HTR-8/SVneo (cell line): ENCODE measurements at places on chromosomes 4 and X.

GRCh38 chr4:156053174-156053573, 99.5 kb upstream of the CTSO start:
- no peak for DNase-seq

GRCh38 chr4:79233820-79234219, 92.0 kb downstream of the NAA11 start:
- DNase-seq: no peak

GRCh38 chr4:28827866-28828265, 1892.3 kb upstream of the PCDH7 start:
- no peak for DNase-seq

DNA sequence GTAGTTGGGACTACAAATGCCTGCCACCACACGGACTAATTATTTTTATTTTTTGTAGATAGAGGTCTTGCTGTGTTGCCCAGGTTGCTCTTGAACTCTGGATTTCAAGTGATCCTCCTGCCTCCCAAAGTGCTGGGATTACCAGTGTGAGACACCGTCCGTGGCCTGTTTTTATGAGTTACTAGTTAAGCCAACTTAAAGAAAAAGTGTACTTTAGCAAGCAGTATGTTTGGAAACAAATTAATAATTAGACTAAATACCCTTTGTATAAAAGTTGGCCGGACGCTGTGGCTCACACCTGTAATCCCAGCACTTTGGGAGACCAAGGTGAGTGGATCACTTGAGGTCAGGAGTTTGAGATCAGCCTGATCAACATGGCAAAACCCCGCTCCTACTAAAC, 14.2 kb upstream of the PTPN13 start:
- DNase-seq: no peak

DNA sequence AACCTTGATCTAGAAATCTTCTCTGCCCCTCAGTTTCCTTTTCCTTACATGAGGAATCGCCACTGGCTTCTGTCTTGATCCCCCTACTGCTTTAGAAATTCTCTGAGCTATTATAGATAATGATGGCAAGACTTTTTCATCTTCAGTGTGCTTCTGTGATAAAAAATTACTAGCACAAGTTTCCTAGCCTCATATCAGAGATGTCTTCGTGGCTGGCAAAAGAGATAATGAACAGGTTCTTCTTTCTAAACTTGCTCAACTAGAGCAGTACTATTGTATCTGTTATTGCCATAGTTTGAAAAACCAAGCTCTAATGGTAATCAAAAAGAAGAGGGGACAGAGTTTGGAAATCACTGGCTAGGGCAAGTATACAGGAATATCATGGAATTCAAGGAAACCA, 4.1 kb upstream of the PDGFC start:
- DNase-seq: no peak

GRCh38 chr4:175469514-175469913, 342.6 kb downstream of the GPM6A start:
- peak; percentile 31 for DNase-seq

- no peak for DNase-seq
Observed at GRCh38 chr4:61223385-61223784, 23.3 kb downstream of the ADGRL3 start.

DNA sequence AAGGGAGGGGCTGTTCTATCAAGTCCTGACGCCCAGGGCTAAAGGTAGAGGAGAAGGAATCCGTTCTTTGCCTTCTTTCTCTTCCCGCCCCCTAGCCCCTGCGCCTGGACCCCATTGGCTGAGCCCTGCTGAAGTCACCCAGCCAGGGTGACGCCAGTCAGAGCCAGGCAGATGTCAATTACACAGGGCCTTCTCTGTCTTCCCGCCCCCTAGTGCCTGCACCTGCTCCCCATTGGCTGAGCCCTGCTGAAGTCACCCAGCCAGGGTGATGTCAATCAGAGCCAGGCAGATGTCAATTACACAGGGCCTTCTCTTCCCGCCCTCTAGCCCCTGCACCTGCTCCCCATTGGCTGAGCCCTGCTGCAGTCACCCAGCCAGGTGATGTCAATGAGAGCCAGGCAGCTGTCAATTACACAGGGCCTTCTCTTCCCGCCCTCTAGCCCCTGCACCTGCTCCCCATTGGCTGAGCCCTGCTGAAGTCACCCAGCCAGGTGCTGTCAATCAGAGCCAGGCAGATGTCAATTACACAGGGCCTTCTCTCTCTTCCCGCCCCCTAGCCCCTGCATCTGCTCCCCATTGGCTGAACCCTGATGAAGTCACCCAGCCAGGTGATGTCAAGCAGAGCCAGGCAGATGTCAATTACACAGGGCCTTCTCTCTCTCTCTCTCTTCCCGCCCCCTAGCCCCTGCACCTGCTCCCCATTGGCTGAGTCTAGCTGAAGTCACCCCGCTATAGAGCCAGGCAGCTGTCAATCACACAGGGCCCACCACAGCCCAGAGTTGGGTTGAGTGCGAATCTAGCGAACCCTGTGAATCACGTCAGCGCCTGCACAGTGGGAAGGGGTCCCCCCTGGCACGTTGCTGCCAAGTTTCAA, 46.4 kb downstream of the ASMT start:
- no peak for DNase-seq

- peak; percentile 2 for DNase-seq
Observed at GRCh38 chrX:48695925-48696300, 621 bp upstream of the SUV39H1 start.
